ENCODE measurements at places on chromosomes 12 and 14. TPM values are rescaled to one million over a fixed set of nuclear protein-coding genes. Genes with fewer than 3 reads are reported as not detected.

CDC42BPB gene
- total RNA-seq = 108 TPM

- no peak overlapping the region for H3K27ac ChIP-seq
- H3K27me3 ChIP-seq = no peaks in the 10 kb centered on the region
- DNase-seq = no peak
- no peaks in the 10 kb centered on the region for H3K4me1 ChIP-seq
Measured at GRCh38 chr12:62288328-62288727, 28.1 kb downstream of the USP15 start.

DNA sequence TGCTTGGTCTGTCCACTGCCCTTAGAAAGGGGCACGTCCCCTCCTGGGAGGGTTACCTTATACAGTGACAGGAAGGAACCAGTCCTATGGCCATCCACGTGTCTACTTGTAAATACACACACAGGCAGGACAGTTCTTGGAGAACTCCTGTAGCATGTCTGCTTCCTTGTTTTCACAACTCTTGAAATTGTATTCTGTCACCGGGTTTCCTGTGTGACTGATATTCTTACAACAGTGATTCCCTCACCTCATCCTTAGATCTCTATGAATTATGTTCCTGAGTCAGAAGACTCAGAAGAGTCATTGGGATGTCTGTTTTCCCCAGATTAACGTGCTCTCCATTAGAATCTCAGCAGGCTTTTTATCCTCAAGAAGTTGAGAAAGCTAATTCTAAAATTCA lies 44.1 kb upstream of the DYNC1H1 start:
- no peak for DNase-seq
- H3K27me3 ChIP-seq = no peaks in the 10 kb centered on the region
- H3K4me3 ChIP-seq = no peak overlapping the region
- no peaks in the 10 kb centered on the region for H3K4me1 ChIP-seq
- H3K27ac ChIP-seq = no peak overlapping the region

DNA sequence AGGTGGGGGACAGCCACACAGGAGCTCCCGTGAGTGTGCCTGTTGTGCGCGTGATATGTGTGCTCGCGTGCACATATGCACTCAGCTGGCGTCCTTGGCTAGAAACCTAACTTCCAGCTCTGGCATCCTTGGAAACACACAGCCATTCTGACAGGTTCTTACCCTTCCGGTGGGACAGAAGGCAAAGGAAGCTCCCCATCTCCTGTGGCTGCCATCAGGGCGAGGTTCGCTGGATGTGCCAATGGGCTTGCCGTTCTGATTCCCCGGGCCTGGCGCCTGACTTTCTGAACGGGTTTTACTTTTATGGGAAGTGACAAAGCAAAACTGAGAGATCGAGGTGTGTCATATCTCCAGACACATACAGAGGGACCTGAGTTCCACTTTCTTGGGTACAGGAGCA lies 124.7 kb downstream of the PAPOLA start:
- no peak overlapping the region for H3K27ac ChIP-seq
- peak; percentile 20 for DNase-seq
- H3K4me1 ChIP-seq = no peaks in the 10 kb centered on the region
- H3K27me3 ChIP-seq = peaks cover 8% of the 10 kb centered on the region
- H3K36me3 ChIP-seq = no peaks in the 10 kb centered on the region

DNA sequence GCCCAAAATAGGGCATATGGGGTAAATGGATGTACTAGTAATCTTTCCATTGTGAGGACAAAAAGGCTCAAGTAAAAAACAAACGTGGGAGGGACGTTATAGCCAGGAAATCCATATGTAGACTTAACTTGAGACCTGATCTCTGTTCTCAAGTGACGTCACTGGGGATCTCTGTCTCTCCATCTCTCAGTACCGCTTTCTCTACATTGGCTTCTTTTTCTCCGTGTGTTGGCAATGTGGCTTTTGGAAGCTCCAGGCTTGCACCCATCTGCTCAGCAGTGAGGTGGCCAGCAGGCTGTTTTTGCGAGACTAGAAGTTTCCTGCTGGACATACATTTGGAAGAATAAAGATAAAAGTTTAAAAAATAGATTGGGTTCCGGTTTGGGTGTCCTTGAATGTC lies 66.0 kb upstream of the NRXN3 start:
- no peak for DNase-seq
- no peaks in the 10 kb centered on the region for H3K27me3 ChIP-seq
- H3K27ac ChIP-seq = no peak overlapping the region
- no peaks in the 10 kb centered on the region for H3K4me1 ChIP-seq

Data from adrenal gland (tissue), 19 donors.